NCI-H1436 treated with DMSO at 0.1 percent for 48 hours (cell line): ENCODE measurements at places on chromosomes 1 and 21.

GRCh38 chr1:100759188-100759587 lies 39.6 kb downstream of the VCAM1 start:
- DNase-seq, result no peak

DNA sequence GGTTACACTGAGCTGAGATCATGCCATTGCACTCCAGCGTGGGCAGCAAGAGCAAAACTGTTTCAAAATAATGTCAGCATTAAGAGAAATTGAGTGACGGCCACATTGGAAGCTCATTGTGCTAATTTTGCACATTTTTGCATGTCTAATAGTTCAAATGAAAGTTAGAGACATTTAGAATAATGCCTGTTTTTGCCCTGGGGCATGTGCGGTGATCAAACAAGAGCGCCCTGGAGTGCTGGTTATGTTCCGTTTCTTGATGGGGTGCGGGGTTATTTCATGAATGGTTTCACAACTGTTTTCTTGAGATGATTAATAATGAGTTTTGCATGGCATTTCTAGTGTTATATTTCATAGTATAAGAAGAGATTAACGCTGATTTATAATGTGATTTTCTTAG lies 13.1 kb downstream of the OR2T11 start:
- no peak for DNase-seq

DNA sequence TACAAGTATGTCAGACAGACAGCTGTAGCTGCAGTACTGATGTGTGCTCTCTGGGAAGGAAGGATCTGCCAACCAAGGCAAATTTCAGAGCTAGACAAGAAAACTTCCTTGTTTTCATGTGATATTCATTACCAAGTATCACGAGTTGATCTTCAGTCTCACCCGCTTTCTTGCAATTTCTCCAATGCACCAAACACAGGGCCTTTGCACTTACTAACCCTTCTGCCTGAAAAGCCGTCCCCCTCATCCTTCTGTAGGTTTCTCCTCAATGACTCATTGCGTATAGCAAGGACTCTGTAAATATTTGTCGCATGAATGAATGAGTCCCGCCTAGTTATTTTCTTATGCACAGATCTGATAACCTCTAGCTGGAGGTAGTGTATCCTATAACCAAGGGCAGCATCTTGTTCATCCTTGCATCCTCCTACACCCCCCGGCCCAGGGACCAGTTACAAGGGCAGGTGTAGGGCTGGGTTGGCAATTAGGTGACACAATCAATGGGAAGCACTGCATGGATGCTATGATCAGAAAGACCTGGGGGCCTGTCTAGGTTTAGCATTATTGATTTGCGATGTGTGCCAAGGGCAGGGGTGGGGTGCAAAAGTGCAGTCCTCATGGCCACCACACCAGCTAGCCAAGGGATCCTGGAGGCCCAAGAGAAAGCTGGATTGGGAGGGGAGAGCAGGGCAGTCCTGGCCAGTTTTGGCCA lies 51.4 kb upstream of the GPR157 start:
- no peak for DNase-seq

- no peak for DNase-seq
Measured at GRCh38 chr1:1039145-1039910, 19.4 kb downstream of the AGRN start.

GRCh38 chr1:116112388-116113140 lies 1.4 kb downstream of the MAB21L3 start:
- no peak for DNase-seq

GRCh38 chr1:39990428-39990827 lies 35.5 kb downstream of the MFSD2A start:
- DNase-seq, result no peak

DNA sequence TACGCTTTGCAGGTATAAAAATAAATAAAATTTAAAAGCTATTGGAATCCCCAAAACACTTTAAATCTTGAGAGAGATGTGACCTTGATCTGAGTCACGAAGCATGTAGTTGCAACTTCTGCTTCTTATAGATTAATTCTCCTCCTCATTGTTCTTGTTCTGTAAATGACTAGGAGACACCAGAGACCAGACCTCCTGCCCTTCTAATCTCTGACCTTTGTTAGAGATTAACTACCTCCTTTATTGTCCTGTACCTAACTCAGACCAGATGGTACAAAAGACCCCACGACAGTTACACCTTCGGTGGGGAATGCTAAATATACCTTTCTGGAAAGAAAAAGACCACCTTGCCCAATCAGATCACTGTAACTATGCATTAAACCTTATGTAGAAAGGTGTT lies 76.9 kb upstream of the NEK2 start:
- no peak for DNase-seq

DNA sequence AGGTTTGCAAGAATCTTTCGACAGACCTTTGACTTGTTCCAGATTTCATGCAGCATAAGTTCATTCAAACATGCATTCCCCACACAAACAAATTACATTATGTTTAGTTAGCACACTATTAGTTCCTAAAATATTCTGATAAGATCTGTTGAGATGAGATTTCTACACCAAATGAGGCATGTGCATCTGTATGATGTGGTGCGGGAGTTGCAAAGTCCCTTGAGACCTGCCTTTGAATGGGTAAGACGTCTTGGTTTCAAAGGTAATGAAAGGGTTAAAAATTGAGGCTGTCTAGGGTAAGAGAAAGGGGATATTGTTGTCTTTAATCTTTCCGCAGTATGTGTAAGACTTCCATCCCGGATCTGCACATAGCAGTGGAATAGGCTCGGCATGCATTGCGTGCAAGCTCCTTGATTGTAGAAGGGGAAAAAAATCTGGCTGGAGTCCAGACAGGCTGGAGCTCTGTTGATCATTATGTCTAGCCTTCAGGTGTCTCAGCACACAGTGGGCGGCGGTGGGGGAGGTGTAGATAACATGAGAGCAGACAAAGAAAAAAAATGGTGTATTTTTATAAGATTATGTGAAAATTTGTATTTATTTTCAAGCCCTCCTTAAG lies 296.6 kb downstream of the PTPRC start:
- DNase-seq, result peak; percentile 59

DNA sequence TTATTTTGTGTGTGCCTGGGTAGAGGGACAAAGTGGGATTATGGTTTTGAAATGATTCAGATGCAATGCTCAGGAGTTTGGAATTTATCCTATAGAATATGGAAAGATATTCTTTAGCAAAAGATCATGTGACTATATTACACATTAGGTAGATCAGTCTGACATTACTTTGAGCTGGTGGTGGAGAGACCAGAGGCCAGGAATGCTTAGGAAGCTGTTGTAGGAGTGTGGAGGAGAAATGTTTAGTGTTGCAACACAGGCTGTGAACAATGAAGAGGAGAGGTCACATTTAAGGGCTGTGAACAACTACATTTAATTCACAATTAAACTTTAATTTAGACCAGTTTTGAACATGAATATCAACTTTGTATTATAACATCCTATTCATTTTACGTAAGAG lies 45.3 kb upstream of the PODN start:
- DNase-seq, result no peak

DNA sequence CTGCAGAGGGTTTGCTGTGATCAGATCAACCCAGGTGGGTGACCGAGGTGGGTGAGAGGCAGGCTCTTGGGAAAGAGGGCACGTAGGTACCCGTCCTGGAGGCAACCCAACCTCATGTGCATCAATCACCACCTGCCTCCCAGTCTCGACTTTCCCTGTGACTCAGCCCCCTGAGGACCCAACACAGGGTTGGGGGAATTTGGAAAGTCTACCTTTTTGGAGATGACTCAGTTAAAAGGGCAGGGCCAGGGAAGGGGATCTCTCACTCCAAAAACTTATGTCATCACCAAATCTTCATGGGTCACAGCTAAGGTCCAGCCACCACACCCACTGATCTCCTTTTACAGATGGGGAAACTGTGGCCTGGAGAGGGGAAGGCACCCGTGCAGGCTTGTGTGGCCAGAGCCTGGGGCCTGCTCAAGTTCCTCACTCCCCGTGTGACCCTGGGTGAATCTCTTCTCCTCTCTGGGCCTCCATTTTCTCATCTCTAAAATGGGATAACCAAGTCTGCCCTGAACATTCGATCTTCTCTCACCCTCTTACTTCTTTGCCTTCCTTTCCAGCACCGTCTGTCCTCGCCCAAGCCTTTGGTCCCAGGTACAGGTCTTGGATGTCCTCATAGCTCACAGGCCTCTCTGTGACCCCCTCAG lies 34.6 kb upstream of the WNT4 start:
- DNase-seq, result no peak

- no peak for DNase-seq
Measured at GRCh38 chr1:7524341-7525337, 246.5 kb upstream of the VAMP3 start.

DNA sequence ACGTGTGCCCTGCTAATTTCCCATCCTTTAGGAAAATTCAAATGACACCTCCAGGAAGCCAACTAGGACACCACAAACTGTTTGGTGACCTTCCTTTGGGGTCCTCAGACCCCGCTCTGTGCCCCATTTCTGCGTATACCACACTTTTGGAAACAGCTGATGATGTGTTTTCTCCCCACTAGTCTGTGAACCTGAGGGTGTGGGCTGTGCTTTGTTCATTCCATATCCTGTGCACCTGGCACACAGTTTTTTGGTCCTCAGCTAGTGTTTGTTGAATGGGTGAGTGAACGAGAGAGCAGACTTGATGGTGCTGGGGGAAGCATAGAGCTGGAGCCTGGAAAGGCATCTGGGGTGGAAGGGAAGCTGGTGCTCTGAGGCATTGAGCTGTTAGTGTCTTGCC lies 48.6 kb downstream of the RPS6KA1 start:
- DNase-seq, result no peak
